GF-D8 (cell line): ENCODE measurements at places on chromosomes 2 and 18.

DNA sequence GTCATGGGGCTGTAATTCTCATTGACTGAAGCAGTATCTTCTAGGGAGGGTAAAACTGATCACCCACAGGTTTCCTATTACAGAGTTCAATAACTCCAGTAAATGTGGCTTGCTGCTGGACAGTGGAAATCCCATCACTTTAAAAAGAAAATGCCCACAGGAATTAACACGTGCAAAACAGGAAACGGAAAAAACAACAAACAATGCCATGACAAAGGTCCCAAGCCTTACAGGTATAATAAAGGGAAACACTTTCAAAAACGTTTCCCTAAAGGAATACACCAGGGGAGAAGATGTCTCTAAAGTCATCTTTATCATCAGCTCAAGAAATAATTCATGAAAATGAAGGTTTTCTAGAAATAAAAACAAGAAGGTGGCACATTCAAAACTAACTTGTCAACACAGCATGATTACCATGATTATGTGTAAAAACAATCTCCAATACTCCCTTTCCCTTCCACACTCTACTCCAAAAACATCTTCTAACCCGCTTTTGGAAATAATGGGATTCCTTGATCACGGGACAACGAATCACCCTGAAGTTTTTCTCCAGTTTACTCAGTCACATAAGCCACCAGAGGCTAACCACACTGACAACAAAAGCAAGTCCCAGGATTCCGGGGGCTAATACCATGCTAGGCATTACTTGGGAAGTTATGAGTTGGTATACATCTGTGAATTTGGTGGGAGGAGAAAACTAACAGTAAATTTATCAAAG is 167.9 kb downstream of the TCF4 start:
- DNase-seq = no peak

- no peak for DNase-seq
These were observed 37.8 kb upstream of the SEC11C start for GRCh38 chr18:59101830-59102414.

- DNase-seq = no peak
These were observed 13.0 kb upstream of the RMDN2 start for GRCh38 chr2:37912056-37912455.

GRCh38 chr18:5463390-5463789 is 80.4 kb downstream of the EPB41L3 start:
- DNase-seq = no peak

DNA sequence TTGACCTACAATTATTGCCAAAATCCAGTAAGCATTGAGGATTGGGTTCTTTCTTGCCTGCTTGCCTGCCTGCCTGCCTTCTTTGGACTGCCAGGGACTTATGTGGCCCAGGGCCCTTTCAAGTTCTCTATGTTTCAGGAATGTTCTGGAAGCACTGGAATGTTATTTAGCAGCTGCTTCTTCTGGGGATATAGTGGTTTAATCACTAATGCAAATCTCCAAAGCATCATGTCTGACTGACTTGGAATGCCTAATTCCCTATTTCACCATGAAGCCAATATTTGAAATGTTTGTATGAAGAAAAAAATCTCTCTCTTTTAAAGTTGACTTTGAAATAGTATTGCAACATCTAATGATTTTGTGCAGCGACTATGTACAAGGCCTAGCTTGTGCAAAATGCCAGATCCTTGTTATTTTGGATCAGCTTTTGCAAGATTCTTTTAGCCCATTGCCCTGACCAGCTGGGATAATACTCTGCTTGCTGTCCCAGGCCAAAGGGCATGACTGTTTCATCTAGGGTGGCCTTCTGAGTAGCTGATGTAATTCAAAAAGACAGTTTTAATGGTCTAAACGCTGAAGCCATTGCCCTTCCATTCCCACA is 204.6 kb downstream of the RND3 start:
- DNase-seq = no peak

- no peak for DNase-seq
These were observed 426.2 kb upstream of the MEX3C start for GRCh38 chr18:51623653-51624052.

GRCh38 chr2:162211732-162212131 is 31.5 kb downstream of the FAP start:
- no peak for DNase-seq

- DNase-seq = no peak
These were observed 102.5 kb upstream of the RASGRP3 start for GRCh38 chr2:33373986-33374385.
